ENCODE measurements at places on chromosomes 2 and 18. TPM values are rescaled to one million over a fixed set of nuclear protein-coding genes. Genes with fewer than 3 reads are reported as not detected.

The OR6B2 gene
- total RNA-seq, result not detected

The GCC2 gene
- total RNA-seq, result 13.8 TPM

The CNTNAP5 gene
- total RNA-seq, result not detected

The UGT1A10 gene
- not detected for total RNA-seq

The EMILIN1 gene
- 0.48 TPM for total RNA-seq

The COL6A3 gene
- total RNA-seq, result 0.21 TPM

The IL36A gene
- total RNA-seq, result not detected

The COL5A2 gene
- total RNA-seq, result 72.7 TPM

All from A549 treated with Hydrocortisone at 1 μM for 4 hours (cell line).